ENCODE measurements at places on chromosomes 2 and 18. TPM values are rescaled to one million over a fixed set of nuclear protein-coding genes. Genes with fewer than 3 reads are reported as not detected.

DNA sequence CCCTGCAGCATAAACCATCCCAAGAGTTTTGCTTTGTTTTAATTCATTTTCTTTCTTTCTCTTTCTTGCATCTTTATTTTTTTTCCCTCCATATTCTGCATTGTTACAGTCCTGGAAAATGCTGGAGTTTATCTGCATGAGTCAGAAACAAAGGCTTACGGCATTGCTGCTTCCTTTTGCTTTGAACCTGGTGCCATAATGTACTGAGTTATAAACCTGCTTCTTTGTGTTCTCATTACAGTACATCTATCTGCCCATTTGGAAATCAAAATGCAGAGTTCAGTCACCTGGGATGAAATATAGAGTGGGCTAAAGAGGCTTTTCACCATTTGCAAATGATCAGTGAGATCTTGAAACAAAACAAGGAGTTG is 1009.2 kb upstream of the FANCL start:
- no peak for DNase-seq

GRCh38 chr2:25602333-25602723 is 71.0 kb downstream of the DTNB start:
- DNase-seq = no peak

DNA sequence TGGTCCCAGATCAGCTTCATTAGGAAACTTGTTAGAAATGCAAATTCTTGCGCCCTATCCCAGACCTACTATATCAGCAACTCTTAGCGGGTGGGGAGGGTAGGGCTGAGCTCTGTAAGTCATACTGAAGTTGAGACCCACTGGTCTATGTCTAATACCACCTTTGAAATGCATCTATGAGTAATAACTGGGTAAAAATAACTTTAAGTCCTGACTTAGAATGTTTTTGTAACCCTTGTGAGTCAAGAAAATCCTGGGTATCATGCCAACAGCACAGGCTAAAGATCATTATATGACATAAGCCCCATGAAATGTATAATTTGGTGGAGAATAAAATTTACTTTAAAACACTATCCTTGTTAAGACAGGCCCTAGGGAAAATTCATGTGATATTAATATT is 41.4 kb downstream of the PRKD3 start:
- peak; percentile 61 for DNase-seq

GRCh38 chr18:60053747-60054304 is 154.0 kb downstream of the PMAIP1 start:
- peak; percentile 77 for DNase-seq

GRCh38 chr2:228372212-228372611 is 190.7 kb upstream of the SPHKAP start:
- no peak for DNase-seq

- no peak for DNase-seq
Observed at GRCh38 chr2:43129676-43130547, 96.5 kb downstream of the ZFP36L2 start.

GRCh38 chr2:24613154-24613814 is 122.2 kb downstream of the NCOA1 start:
- DNase-seq = peak; percentile 80

Gene MC4R
- not detected for total RNA-seq

Gene DSC2
- total RNA-seq = not detected

All from fibroblast of villous mesenchyme (primary cell).